ENCODE measurements at places on chromosomes 4 and X. TPM values are rescaled to one million over a fixed set of nuclear protein-coding genes. Genes with fewer than 3 reads are reported as not detected.
A peak's percentile ranks its signal among the peaks of the same experiment; 100 is the strongest.

DIPK2B gene
- total RNA-seq: not detected

- H3K4me1 ChIP-seq: no peaks in the 10 kb centered on the region
- no peaks in the 10 kb centered on the region for H3K36me3 ChIP-seq
- no peak overlapping the region for H3K4me3 ChIP-seq
- DNase-seq: no peak
- H3K27me3 ChIP-seq: no peaks in the 10 kb centered on the region
Measured at GRCh38 chr4:181293014-181293413, 950.2 kb upstream of the TENM3 start.

DNA sequence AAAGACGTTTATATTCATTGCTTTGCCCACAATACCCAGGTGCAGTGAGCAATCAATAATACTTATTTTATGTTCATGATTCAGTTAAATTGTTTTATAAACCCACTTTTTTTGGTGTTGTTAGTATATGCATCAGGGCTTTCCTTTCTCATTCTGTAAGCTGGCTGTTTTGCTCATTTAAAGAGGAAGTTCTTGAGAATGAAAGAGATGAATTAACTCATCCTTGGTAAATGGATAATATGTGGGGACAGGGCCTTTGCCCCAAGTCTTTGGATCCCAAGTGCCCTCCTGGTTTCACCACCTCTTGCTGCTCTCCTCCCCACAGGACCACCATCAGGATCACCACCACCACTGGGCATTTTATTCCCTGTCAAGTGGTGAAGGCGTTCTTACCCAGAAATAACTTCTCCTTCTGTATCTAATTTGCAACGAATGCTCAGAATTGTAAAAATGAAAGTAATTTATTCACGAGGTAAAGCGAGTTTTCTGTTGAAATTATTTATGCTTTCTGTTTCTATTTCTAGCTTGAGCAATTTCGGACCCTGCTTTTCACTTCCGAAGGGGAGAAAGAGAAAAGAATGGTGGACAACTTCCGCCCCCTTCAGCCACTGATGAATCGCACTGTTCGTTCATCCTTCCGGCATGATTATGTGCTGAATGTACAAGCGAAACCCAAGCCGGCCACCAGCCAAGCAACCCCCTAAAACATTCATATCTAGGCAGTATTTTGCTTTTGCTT lies 8.2 kb upstream of the ZRSR2 start:
- H3K4me3 ChIP-seq: peak overlapping the region; percentile 72
- peak overlapping the region; percentile 78 for H3K27ac ChIP-seq
- peaks cover 26% of the 10 kb centered on the region for H3K36me3 ChIP-seq
- DNase-seq: no peak
- no peaks in the 10 kb centered on the region for H3K4me1 ChIP-seq

- DNase-seq: peak; percentile 79
- no peaks in the 10 kb centered on the region for H3K4me1 ChIP-seq
- H3K36me3 ChIP-seq: no peaks in the 10 kb centered on the region
Measured at GRCh38 chrX:47366041-47366722, 4.2 kb upstream of the ZNF157 start.

IQSEC2 gene
- total RNA-seq: 0.39 TPM

Data from CD4-positive, CD25-positive, alpha-beta regulatory T cell (primary cell).